Cortex of kidney (tissue), 1 donor: ENCODE measurements at places on chromosomes 3 and 15.

- DNase-seq = no peak
Observed at GRCh38 chr3:58441514-58442450, 8.2 kb upstream of the PDHB start.

GRCh38 chr15:42608110-42608531, 32.7 kb downstream of the STARD9 start:
- no peak for DNase-seq

DNA sequence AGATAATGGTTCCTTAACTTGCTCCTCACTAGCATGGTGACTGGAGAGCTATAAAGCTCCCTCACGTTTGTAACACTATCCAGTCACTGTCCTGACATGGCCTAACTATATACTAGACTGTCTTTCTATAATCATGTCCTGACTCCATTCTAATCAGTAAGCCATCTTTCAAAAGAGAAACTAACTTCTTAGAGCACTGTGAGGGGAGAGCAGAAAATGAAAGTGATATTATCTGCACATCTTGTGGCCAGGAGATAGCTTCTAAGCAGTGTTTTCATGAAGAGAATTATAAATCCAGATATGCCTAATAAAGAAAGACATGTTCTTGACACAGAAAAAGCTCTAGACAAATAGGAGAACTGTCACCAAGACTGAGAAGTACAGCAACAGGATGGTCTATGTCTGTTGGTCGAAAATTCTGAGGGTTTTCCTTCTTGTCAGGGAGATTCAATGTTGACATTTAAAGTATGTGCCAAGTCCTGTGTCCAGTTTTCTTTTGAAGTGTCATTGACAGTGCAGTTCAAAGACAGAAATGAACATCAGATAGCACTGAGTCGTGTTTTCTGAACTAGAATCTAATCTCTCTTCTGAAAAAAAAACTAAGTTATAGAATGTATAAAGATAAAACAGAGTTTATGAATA, 230.6 kb upstream of the PEX5L start:
- DNase-seq = no peak

DNA sequence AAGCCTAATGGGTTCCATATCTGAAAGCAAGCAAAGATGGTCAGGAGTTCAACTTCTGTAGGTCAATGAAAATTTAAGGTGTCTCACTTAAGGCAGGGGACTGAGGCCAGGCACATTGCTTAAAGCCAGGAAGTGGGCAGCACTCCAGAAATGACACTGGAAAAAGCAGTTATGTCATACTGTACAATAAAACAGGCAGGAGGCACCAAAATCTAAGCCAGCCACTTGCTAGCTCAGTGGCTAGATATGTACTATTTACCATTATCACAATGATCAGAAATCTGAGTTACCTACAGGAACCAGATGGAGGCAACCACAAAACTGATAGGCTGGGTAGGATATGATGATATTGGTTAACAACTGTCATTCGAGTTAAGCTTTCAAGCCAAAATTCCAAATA, 57.3 kb downstream of the FRMD5 start:
- DNase-seq = no peak
